ENCODE measurements at places on chromosomes 6 and 20.

DNA sequence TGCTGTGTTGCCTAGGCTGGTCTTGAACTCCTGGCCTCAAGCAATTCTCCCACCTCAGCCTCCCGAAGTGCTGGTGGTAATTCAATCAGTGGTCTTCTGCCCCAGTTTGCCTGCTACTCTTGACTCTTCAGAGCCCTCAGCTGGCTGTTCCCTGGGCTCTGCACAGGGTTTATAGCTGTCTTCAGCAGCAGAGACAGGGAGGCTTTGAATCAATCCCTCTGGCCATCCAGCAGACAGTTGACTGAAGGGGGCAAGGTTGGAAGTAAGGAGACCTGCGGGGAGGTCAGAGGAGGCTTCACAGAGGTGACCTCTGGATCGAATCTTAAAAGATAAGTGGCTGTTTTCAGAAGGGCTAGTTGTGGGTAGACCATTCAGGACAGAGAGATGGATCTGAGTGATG is 26.0 kb upstream of the KIF3B start:
- DNase-seq, result no peak

DNA sequence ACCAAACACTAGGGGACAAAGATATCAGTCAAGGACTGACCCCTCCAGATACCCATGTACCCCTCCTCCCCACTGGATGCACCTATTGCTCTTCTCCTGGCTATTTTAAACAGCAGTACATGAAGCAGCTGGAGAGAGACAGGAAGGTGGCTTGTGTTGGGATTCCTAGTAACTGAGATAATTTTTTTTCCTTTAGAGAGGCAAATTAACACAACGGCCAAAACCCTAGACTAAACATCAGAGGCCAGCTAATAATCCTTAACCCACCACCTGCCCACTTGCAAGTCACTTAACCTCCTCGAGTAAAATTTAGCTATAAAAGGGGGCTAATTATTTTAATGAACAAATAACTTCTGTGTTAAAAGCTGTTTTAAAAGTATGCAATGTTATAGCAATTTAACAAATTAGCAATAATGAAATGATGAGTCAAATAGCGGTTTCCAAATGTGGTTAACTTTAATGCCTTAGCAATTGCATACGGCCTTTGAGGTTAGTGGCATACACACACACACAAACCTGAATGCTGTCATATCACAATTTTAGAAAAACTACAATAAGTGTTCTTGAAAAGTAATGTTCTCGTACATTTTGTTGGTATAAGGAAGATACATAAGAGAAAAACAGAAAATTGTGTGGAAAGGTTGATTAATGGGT is 151.7 kb downstream of the FRK start:
- DNase-seq, result no peak

- no peak for DNase-seq
These were observed 52.4 kb downstream of the SLC22A1 start for GRCh38 chr6:160173806-160174527.

DNA sequence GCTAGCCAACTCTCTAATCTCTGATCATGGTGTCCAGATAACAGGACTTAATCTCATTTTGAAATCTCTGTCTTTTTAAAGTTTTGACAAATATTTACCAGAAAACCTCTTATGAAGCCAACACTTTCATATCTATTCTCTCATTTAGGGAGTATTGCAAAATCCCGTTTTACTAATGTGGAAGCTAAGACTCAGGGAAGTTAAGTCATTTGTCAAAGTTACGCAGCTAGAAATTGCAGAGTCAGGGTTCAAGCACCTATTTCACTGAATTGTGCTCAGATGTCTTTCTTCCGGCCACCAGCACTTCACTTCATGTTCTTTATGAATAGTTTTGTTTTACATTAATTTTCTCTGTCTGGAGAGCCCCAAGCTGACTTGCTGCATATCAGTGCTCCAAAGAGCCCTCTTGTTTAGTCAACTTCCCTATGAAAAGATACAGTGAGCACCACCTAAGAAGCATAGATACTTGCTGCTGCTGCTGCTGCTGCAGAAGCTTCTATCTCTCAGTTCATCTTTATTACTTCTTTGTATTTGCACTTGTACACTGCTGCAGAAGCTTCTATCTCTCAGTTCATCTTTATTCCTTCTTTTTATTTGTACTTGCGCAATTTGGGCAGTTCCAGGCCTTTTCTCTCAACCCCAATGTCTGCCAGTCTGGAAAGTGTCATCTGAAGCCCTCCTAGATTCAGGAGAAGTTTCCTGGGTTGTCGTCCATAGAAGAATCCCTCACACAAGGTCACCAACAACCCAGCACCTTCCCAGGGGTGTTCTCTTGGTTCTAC is 329.7 kb downstream of the MAFB start:
- DNase-seq, result no peak

GRCh38 chr6:15586503-15586902 is 76.3 kb downstream of the DTNBP1 start:
- no peak for DNase-seq

- DNase-seq, result no peak
These were observed 6.7 kb downstream of the MYO6 start for GRCh38 chr6:75755704-75756103.

DNA sequence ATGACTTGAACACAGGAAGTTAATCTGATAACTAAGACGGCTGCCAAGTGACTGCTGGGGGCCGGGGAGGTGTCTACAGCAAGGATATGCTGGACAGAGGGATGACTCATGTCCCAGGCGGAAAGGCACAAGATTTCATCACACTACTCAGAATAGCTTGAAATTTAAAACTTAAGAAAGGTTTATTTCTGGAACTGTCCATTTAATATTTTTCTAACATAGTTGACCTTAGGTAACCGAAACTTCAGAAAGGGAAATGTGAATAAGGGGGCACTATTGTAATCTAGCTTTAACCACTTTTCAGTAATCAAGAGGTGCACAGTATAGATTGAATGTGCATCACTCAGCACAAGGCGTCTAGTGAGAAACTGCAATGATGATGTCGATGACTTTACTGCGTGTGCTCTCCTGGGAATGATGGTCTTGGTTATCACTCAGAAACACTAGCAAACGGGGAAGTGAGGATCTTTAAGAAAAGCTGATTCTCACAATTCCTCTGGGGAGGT is 171.5 kb downstream of the QKI start:
- DNase-seq, result no peak

DNA sequence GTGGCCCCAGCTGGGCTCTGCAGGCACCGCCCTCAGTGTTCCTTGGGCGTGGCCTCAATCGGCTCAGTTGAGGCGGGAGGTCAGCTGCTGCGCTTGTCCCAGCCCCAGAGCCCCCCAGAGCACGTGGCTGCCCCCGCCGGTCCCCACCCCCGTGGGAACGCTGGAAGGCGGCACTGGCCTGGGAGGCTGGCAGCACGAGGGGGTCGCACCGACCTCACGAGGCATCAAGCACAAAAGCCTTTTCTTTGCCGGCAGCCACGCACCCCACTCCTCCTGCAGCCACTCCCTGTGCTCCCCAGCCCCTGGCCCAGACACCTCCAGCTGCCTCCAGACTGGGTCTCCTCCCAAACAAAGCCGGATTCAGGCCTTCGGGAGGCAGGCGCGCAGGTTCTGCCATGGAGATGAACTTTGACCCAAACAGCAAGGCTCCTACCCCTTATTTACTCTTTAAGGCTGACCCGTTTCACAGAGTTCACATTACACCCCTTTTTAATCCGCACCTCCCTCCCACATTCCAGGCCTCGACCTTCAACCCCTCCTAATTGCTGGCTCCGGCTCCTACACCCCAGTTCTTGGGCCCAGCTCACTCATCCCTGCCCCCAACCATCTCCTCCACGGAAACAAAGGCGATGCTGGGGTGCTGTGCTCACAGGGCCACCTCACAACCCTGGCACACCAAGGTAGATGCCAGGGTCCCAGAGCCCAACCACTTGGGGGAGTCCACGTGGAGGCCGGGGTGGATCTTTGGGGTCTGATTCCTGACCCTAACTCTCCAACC is 111.7 kb downstream of the NOL4L start:
- no peak for DNase-seq

GRCh38 chr6:154370545-154370944 is 13.9 kb upstream of the IPCEF1 start:
- DNase-seq, result no peak
